CD4-positive, alpha-beta T cell treated with Interleukin-6 at 100 ng/mL for 8 hours (primary cell): ENCODE measurements at places on chromosomes 2 and 18.

DNA sequence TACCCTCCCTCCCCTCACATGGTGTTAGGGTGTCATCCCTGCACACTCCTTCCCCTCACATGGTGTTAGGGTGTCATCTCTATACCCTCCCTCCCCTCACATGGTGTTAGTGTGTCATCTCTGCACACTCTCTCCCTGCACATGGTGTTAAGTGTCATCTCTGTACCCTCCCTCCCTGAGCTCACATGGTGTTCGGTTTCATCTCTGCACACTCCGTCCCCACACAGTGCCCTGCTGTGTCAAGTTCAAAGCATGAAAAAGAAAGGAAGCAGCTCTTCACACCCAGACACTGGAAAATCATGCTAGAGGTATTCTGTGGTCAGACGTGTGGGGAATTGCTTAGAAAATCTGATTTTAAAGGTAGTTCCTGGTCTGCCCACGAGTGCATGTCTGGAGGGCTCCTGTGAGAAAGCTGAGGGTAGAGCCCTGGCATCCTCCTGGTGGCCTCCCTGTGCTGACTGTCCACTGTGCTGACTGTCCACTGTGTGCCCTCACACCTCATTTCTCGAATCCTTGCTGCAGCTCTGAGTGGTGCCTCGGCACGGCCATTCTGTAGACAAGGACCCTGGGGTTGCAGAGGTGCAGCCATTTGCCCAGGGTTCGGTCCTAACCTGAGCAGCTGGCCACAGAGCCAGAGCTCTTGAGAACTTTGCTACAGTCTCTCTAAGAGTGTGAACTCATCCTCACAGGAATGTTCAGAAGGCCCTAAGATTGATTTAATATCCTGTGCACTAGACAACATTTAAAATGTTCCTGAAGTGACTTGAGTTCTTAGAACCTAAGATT lies 69.1 kb upstream of the NFATC1 start:
- DNase-seq: no peak

- DNase-seq: no peak
Measured at GRCh38 chr2:15976354-15976753, 36.0 kb downstream of the MYCN start.

DNA sequence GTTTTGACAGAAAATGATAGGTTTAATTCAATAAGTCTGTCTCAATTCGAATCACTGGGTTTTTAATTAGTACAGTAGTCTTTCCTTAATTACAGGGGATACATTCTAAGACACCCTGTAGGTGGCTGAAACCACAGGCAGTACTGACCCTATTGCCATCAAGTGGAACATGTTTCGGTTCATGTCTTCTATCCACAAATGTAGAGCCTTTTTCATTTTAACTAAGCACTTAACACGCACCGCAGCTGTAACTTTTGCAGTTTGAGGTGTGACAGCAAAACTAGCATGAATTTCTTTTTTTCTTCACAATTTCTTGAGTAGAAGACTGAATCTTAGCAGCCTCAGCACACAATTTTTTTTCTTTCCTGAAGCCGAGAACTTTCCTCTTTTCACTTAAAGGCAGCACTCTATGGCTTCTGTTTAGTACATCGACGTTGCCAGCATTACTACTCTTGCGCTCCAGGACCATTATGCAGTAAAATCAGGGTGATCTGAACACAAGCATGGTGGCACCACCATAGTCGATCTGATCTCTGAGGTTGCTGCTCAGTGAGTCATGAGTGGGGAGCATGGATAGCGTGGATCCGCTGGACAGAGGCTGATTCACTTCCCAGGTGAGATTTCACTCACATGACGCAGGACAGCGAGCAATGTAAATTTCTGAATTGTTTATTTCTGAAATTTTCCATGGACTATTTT lies 805.1 kb downstream of the RNF144A start:
- no peak for DNase-seq

DNA sequence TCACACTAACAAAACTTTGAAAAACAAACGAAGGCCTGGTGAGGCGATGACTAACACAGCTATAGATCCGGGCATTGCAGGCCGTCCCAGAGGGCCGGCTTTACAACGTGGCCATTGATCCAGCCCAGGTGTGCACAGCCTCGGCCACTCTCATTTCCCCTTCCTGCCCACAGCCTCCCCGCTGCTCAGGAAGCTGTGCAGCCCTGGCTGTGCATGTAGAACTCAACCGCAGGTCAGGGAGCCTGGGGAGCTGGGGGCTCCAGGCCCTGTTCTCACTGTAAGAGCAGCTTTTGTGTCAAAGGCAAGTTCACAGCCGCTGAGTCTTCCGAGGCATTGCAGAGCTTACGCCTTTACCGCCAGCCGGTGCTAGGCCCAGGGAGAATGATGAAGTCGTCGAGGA lies 87.2 kb downstream of the LONRF2 start:
- DNase-seq: peak; percentile 37

DNA sequence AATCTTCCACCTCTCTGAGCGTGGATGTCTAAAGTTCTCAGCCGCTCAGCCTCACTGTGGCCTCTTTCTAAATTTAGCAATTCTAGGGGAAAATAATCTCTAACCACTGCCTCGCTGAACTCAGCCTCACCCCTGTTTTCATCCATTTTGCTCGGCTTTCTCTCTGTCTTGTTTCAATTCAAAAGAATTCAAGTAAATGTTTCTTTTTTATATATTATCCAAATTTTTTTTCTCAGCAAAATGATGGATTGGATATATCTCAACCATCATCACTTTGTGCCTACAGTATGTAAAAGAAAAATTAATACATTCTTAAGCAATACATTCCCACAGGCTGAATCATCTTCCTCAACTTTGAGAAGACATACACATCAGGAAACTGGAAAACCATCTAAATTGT lies 24.0 kb upstream of the GALNT5 start:
- DNase-seq: no peak

DNA sequence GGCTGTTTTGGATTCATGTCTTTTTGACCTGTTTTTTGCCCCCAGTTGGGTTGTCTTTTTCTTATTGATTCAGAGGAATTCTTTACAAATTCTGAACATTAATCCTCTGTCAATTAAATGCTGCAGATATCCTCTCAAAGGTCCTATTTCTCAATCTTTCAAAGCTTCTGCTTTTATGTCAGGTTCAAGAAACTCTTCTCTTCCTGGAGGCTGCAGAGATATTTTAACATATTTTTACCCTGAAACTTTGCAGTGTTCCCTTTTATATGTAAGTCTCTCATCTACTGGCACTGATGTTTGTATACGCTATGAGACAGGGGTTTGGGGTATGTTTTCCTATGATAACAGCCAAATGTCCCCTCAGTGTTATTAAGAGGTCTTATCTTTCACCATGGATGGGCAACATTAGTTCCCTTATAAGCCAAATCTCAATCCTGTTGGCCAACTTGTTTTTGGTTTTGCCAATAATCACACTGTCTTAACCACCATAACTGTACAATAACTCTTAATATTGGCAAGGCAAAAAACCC lies 159.3 kb downstream of the HDAC4 start:
- no peak for DNase-seq

DNA sequence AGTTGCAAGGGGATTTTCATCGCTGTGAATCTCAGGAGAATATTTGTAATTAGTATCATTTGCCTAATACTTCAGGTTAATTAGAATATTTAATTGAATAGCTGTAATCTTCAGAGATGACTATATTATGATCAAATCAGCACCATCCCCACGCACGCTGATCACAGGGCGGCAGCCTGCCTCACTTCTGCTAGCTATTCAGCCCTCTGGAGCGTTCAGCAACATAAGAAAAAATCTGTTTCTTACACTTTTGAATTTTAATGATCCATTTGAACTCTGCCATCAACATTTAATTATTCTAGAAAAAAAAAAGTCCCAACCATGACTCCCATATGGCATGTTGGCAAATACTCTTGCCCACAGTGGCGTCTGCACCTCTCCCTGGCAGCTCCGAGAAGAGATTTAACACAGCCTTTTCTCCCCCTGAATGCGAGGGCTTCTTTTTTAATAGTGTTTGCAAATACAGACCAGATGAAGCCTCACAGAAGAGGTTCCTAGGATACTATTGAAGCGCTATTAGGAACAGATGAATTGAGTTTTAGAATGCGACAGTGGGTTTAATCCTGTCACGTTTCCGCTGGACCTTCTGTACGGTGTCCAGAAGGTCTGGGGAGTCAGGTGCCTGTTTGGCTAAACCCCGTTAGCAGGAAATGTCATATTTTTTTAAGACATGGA lies 731.9 kb upstream of the SALL3 start:
- no peak for DNase-seq

- DNase-seq: no peak
Measured at GRCh38 chr2:127462461-127462860, 44.2 kb downstream of the PROC start.

DNA sequence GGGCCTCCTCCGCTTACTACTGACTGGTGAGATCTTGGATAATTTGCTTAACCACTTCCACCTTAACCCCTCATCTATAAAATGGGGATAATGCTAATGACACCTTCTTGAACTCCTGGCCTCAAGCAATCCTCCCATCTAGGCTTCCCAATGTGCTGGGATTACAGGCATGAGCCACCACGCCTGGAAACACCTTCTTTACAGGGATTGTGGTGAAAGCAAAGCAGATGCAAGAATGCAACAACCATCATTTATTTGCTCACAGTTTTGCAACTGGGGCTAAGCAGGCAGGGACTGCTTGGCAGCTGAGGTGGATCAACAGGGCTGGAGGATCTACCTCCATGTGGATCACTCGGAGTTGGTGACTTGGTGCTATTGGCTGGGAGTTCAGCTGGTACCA lies 76.2 kb upstream of the ZNF532 start:
- no peak for DNase-seq

GRCh38 chr2:235083822-235084221 lies 132.0 kb downstream of the SH3BP4 start:
- DNase-seq: no peak
